ENCODE measurements at places on chromosomes 16 and 17. TPM values are rescaled to one million over a fixed set of nuclear protein-coding genes. Genes with fewer than 3 reads are reported as not detected.

GRCh38 chr17:19654896-19655295, 6.3 kb downstream of the ALDH3A2 start:
- DNase-seq = no peak

GRCh38 chr16:27315333-27316037, 1.7 kb downstream of the IL4R start:
- peak; percentile 99 for DNase-seq

The KRTAP2-2 gene
- total RNA-seq = not detected

DNA sequence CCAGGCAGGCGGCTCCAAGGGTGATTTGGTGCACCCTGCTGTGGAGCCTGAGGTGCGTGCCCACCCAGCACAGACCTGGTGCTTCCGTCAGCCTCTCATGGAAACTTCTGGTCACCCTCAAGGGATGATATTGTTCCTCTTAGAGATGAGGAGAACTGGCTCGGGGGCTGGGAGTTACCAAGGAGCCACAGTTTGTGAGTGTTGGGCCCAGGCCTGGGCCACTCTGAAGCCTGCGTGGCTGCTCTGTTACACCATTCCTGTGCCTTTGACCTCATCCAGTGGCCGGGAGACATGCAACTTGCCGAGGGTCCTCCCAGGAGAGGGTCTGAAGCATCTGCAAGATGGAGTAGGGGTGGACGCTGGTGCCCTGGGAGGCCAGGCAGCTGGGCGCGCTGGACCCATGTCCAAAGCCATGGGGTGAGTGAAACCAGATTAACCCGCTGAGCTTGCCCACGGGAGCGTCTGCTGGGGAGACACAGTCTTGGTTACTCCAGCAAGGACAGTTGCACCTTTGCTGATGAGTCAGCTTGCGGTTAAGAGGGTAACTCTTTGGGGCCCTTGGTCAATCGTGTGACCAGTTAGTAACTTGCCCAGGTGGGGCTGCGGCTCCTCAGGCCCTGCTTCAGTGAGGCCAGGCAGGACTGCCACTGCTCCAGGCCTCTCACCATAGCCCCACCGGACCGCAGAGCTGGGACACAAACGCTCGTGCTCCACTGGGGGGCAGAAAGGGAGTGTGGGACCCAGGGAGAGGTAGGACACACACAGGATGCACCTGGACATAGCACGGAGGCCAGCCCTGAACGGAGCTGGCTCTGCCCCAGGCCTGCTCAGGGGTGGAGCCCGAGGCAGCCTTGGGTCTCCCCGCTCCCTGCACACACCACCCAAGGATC, 7.5 kb downstream of the C16orf90 start:
- DNase-seq = peak; percentile 84

The LHX1 gene
- 9.1 TPM for total RNA-seq

- no peak for DNase-seq
These were observed 64.8 kb upstream of the AMZ2 start for GRCh38 chr17:68182940-68183551.

- DNase-seq = no peak
These were observed 16.4 kb downstream of the RARA start for GRCh38 chr17:40325156-40326013.

DNA sequence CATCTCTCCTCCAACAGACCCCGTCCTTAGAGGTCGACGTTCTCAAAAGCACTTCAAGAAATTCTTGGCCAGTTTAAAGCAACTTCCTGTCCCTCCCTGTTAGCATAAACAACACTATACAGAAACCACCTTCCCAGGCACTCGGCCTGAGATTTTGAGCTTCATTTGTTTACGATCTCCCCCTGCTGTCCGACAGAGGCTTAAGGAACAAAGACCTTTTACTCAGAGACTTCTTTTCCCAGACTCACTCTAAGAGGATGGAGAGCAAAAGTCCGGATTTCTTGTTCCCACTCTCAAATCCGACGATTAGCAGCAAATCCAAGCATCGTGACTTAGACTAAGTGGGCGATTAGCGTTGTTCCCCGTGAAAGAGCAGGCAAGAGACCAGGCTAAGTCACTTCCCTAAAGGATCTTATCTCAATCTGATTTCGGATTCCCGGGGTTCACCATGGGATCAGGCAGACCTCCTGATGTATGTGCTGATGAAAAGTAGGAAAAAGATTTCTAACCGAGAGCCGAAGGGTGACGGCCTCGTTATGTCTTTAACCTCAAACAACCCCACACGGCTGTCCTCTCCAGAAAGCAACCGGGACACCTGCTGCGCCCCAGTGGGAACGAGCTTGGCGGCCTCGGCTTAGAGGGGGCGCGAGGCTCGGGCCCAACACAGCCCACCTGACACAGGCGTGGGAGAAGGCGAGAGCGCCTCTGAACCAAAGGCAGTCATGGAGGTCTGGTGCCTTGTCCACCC, 598 bp downstream of the INPP5K start:
- peak; percentile 76 for DNase-seq

The NPIPA7 gene
- 7.2 TPM for total RNA-seq

The DNAAF8 gene
- total RNA-seq = 2.4 TPM

DNA sequence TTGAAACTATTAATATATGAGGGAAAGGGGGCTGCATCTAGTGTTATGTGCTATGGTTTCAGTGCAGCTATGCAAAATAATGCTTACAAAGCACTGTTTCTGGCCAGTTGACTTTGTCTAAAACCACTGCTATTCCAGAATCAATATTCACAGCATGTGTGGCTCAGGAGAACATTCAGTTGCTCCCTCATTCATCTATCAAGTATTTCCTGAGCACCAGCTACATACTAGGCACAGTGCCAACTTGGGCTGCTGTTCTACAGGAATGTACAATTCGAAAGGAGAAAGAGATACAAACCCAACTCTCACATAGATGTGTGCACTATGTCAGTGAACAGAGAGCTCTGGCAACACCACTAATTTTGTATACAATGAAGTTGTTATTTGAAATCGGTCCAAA, 183.0 kb downstream of the PHKB start:
- DNase-seq = no peak

GRCh38 chr16:1746693-1747195, 24.6 kb downstream of the NME3 start:
- DNase-seq = peak; percentile 75

The NHLRC4 gene
- total RNA-seq = not detected

GRCh38 chr16:21684199-21684598, 20.4 kb downstream of the OTOA start:
- DNase-seq = no peak

The AXIN2 gene
- total RNA-seq = 0.78 TPM

GRCh38 chr16:54928016-54928356, 2.7 kb upstream of the IRX5 start:
- no peak for DNase-seq

- DNase-seq = peak; percentile 54
These were observed 2.8 kb downstream of the HAGH start for GRCh38 chr16:1823821-1824220.

DNA sequence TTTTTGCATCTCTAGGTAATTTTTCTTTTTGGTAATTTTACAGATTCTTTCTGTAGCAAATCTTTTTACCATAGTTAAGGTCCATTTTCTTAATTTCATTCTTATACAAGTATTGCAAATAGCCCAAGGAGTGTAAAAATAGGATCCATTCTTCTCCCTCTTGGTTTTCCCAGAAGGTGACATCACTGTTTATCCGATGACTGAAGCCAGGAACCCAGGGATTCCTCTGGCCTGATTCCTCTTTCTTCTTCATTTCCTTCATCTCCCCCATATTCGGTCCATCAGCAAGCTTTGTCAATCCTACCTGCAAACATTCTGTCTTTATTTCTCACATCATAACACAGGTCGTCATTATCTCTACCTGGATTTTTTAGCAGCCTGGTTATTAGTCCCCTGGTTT, 5.3 kb downstream of the RBBP6 start:
- no peak for DNase-seq

GRCh38 chr16:56226845-56227525, 35.7 kb downstream of the GNAO1 start:
- DNase-seq = no peak

DNA sequence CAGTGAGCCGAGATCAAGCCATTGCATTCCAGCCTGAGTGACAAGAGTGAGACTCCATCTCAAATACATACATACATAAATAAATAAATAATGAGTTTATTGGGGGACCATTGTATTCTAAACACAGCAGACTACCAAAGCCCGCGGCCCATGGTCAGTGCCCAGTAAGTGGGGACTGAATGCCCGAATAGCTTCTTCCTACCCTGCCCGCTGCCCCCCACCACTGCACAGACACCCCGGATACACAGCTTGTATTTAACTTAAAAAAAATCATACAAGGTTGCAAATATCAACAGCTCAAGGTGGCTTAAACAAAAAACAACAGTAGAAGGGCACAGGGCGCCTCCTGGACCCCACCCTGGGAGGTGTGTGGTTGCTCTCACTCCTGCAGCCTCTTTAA, 22.6 kb upstream of the TLK2 start:
- no peak for DNase-seq

The SAMD14 gene
- 0.73 TPM for total RNA-seq

GRCh38 chr17:64182325-64183012, 52.5 kb upstream of the ERN1 start:
- DNase-seq = no peak

- no peak for DNase-seq
These were observed 82.0 kb downstream of the MRM1 start for GRCh38 chr17:36683387-36683786.

The KRTAP1-1 gene
- total RNA-seq = not detected

The SLFN11 gene
- 0.53 TPM for total RNA-seq

The FMNL1 gene
- total RNA-seq = 12.9 TPM

GRCh38 chr16:47921535-47921934, 234.3 kb downstream of the ABCC12 start:
- no peak for DNase-seq

DNA sequence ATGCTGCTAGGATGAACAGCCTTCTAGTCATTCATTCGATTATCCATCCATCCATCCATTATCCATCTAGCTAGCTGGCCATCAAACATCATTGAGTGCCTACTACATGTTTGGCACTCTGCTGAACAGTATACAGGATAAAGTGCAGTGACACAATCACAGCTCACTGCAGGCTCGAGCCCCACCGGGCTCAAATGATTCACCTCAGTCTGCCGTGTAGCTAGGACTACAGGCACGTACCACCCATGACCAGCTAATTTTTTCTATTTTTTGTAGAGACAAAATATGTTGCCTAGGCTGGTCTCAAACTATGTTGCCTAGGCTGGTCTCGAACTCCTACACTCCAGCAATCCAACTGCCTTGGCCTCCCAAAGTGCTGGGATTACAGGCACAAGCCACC, 50.0 kb downstream of the SSH2 start:
- DNase-seq = no peak

GRCh38 chr17:74641224-74641957, 17.9 kb upstream of the CD300E start:
- DNase-seq = no peak

GRCh38 chr17:65191811-65192740, 54.9 kb downstream of the RGS9 start:
- DNase-seq = peak; percentile 47
